ENCODE measurements at places on chromosomes 13 and 19.

DNA sequence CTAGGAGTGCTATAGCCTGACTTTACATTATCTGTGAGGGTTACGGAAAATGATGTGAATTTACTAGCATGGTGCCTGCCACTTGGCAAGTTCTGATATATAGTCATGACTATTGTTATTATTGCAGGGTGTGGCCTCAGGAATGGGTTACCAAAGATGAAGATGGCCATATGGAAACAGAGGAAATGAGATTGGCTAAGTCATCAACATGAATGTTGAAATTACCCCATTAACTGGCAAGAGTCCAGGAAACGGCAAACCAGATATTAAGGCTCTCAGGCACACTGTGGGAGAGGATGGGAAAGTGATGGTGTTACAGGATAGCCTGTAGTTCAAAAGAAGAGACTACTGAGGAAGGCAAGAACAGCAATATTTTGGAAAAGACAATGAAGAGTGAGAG is 183.3 kb downstream of the KCNRG start:
- DNase-seq = no peak

DNA sequence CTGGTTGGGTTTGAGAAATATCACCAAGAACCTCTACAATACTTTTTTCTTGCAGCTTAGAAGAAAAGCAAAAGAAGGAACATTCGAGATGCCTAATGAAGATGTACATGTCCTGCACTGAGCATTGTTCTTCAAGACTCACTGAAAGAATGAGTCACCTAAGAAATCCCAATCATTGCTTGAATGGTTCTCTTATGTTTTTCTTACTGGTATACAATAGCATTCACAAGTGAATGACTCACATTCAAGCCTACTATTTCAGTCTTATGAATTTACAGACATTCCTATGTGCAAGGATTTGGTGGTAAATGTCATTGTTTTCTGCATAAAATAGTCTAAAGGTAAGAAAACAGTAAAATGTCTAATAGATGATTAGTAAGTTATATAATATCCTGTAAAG is 594.6 kb downstream of the PCDH9 start:
- no peak for DNase-seq

DNA sequence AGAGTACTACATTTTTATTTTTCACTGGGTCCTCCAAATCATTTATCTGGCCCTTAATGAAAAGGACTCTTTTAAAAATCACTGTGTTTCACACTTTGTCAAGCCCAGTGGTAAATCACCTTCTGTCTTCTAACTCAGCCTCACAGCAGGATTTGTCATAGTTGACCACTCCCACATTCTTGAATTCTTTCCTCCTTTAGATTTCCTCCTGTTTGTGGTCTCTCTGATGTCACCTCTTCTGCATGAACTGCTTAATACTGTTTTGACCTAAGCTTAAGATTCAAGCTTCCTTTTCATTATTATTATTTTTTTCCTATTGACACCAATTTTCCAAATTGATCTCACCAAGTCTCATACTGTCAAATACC is 899.8 kb upstream of the MIR17HG start:
- DNase-seq = no peak

DNA sequence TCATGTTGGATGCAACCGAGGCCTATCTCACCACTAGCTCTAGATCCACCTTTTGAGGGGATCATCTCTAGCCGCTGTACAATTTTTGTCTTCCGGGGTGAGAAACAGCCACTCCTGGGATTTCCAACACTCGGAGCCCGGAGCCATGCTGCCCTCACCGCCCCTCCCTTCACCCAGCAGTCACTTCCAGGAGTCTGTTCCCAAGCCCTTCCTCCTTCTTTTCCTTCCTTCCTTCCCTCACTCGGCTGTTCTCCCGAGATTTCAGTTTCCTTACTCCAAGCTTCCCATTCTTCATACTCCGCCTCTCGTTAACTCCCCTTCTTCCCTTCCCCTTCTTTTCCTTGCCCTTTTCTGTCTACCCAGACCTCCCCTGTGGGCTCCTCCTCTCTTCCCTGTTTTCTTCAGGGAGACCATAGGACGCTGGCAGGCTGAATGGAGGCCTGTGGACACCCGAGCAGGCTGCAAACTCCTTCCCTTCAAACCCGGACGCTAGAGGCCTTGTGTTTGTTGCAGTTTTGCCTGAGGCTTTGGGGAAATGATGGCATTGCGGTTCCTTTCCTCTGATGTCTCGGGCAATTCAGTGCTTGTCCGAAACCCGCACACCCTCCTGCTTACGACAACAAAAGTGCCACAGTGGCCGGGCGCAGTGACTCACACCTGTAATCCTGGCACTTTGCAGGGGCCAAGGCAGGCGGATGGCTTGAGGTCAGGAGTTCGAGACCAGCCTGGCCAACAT is 96.0 kb downstream of the CAB39L start:
- no peak for DNase-seq

DNA sequence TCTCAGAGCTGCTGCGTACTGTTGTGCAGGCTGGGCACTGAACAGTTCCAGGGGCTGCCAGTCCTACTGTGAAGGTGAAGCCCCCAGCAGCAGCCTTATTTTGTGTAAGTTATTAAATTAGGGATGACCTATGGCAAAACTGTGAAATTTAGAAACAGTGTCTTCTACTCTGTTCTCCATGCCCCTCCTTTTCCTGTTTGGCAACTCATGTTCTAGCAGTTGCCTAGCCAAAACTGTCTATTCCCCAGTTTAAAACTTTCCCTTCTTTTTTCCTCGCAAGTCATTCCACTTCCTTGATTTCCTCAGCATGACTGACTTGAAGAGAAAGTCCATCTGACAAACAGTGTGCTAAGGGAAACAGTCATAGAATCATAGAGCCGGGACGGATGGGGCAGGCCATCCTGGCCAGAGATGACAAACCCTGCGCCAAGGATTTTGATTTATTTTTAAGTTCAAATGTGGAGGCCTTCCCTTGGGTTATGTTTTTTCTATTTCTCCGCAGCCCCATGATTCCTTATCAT is 78.1 kb upstream of the OLFM4 start:
- no peak for DNase-seq

GRCh38 chr19:6233056-6233826 is 46.5 kb downstream of the MLLT1 start:
- DNase-seq = no peak

DNA sequence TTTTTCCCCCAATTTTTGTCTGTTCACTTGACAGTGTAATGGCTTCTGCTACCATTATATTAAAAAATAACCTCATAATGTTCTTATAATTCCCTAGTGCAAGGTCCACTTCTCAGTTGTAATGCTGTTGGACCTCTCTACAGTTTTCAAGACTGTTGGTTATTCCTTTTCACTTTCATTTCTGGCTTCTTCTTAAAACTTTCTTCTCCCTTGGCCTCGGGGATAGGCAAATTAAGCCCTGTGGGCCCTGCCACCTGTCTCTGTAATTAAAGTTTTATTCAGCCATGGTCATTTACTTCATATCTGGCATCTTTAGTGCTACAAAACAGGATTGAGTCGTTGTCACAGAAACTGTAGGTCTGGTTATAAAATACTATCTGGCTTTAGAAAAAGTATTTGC is 313.5 kb downstream of the KLF12 start:
- DNase-seq = no peak

GRCh38 chr13:103788061-103788652 is 721.9 kb upstream of the SLC10A2 start:
- DNase-seq = no peak

GRCh38 chr13:69565334-69565733 is 542.3 kb upstream of the ATXN8OS start:
- no peak for DNase-seq

DNA sequence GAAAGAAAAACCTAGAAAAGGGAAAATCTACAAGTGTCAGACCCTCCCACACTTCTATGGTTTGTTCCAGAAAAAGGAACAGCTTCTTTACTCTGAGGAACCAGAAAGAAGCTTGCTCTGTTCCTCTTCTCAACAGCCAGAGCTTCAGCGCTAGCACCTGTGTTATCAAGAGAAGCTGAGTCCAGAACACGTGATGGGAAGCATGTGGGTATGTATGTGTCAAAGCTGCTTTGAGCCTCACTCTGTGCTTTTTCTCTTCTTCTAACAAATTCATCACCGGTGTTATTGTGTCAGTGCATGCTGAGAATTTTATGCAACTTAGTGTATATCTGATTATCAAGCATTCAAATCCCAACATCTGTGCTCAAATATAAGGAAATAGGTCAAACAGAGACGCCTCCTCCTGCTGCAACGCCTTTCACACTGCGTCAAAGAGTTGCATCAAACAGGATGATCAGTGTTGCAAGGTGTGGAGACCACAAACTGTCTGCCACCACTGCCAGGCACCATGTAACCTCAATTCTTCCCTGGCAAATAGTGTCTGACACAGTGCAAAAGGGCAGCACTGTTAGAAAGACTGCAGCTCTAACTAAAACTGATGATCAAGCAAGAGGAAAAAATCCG is 83.9 kb downstream of the LRRC63 start:
- no peak for DNase-seq

DNA sequence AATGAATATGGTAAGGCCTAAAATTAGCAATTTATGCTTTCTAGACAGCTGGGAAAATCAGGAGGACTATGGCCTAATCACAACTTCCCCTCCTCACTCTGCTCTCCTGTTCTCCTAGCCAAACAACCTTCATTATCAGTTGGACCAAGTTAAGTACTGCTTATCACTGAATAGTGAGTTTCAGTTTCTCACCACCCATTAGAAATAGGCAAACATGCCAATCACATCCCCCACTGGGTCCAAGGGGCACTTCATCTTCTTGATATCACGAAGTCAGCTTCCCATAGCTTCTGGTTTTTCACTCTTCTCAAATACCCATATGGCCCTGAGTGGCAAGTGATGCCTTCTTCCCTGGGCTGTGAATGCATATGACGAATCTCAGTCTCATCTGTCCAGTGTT is 689.6 kb downstream of the SLITRK5 start:
- no peak for DNase-seq

DNA sequence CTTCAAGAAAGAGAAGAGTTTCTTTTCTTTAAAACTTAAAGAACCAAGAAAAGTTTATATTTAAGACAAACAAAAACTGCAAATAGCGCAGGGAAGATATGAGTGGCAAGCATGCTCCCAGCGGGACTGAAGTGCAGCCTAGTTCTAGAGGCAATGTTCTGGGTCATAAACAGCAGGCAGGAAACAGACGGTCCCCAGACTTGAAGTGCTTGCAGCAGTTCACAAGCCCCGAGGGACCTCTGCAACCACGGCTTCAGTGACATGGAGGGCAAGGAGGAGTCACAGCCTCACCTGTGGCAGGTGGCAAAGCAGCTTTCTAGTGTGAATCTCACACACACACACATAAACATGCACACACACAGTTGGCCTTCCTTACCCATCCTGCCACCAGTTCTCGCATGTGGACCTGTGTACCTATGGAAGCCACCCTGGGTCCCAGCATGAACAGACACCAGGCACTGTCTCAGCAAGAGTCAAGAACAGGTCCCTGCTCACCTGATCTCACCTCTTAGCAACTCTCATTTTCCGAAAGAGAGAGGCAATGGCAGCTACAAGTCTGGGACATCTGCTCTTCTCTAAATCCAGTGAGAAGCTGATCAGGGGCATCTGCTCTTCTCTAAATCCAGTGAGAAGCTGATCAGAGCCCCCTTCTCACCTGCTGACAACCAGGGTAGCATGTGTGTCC is 162.0 kb downstream of the EFNB2 start:
- DNase-seq = no peak

All from liver (tissue), 10 donors.